ENCODE measurements at places on chromosomes 7 and 10. TPM values are rescaled to one million over a fixed set of nuclear protein-coding genes. Genes with fewer than 3 reads are reported as not detected.

DNA sequence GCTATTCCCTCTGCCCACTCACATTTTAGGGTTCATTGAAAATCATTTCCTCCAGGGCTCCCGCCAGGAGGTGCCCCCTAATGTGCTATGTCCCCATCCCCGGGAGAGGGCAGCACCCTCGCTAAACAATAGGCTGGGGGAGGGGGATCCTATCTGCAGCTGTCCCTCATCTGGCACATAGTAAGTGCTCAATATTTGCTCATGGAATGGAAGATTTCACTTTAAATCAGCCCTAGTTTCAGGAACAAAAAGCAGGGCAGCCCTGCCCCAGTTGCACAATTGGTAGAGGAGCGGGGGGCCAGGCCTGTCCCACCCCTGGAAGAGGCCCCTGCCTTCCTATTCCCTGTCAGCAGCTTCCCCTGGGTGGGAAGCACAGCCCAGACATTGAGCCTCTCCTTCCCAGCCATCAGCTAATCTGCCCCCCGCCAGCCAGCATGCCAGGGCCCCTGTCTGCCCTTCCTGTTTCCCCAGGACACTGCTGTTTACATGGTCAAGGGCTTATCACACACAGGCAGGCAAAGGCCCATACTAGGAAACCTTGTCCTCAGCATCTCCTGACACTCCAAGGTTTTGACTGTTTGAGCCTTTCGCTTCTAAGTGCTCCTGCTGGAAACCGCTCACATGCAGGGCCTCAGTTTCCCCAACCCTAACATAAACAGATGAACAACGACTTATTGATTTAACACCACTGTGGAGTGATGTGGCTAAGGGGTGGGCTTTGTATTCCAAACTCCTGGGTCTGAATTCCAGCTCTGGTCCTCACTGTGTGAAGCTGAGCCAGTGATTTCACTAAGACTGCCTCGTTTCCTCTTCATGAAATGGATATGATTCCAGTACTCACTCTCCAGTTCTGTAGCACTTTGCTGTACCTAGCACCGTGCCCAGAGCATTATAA, 130.7 kb upstream of the ZMIZ1 start:
- no peak for DNase-seq
- H3K4me1 ChIP-seq: no peaks in the 10 kb centered on the region
- H3K4me3 ChIP-seq: no peak overlapping the region
- no peaks in the 10 kb centered on the region for H3K36me3 ChIP-seq

DNA sequence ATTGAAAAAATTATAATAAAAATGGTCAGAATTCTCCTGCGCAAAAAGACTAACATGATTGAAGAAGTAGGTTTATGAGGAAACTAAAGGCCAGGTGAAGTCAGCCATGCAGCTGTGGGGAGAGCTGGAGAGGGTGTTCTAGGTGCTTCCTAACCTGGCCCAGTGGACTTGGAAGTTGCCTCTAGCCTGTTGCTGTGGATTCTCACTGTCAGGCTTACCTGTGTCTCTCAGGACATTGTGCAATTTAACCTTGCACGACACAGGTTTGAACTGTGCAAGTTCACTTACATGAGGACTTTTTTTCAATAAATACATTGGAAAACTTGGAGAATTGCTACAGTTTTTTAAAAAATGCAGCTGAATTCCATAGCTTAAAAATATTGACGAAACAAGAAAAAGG, 266.4 kb downstream of the CXCL12 start:
- DNase-seq: no peak
- no peak overlapping the region for H3K4me3 ChIP-seq
- H3K36me3 ChIP-seq: peaks cover 5% of the 10 kb centered on the region
- H3K4me1 ChIP-seq: no peaks in the 10 kb centered on the region
- H3K27me3 ChIP-seq: peaks cover 44% of the 10 kb centered on the region

- peaks cover 5% of the 10 kb centered on the region for H3K4me1 ChIP-seq
- H3K27me3 ChIP-seq: no peaks in the 10 kb centered on the region
- H3K36me3 ChIP-seq: no peaks in the 10 kb centered on the region
Observed at GRCh38 chr10:96971324-96971723, 139.2 kb downstream of the LCOR start.

DNA sequence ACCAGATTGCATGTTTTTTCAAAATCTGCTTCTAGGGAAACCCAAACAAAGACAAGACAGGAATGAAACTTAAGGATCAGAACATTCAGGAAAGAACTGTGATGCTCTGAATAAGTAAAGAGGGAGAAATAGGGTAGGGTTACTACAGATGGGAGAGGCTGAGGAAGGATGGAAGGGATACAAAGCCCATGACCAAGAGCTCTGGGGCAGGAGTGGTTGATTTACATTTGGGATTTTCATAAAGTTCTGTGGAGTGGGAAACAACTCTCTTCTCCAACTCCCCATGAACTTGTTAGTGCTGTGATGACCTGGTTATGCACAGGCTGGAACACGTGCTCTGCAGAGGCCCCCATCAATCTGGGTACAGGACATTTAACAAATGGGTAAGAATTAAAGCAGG, 216.0 kb upstream of the KLF14 start:
- no peaks in the 10 kb centered on the region for H3K27me3 ChIP-seq
- peaks cover 52% of the 10 kb centered on the region for H3K4me1 ChIP-seq
- DNase-seq: no peak
- H3K4me3 ChIP-seq: no peak overlapping the region

The TBXAS1 gene
- 104 TPM for total RNA-seq

DNA sequence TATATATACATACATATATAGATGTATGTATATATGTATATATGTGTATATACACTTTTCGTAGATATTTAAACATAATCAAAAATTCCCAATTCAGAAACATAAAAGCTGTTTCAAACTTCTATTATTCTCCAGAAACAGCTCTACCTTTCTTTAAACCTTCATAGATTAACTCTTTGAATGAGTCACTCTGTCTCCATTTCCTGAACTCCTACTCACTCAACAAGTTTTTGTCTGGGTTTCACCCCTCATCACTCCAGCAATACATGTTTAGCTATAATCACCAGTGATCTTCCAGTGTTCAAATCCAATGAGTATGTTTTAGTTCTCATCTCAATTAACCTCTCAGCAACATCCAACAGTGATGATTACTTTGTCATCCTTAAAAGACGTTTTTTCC, 9.6 kb downstream of the DGKB start:
- H3K36me3 ChIP-seq: no peaks in the 10 kb centered on the region
- H3K4me3 ChIP-seq: no peak overlapping the region
- H3K27me3 ChIP-seq: no peaks in the 10 kb centered on the region
- H3K4me1 ChIP-seq: no peaks in the 10 kb centered on the region
- H3K27ac ChIP-seq: no peak overlapping the region

DNA sequence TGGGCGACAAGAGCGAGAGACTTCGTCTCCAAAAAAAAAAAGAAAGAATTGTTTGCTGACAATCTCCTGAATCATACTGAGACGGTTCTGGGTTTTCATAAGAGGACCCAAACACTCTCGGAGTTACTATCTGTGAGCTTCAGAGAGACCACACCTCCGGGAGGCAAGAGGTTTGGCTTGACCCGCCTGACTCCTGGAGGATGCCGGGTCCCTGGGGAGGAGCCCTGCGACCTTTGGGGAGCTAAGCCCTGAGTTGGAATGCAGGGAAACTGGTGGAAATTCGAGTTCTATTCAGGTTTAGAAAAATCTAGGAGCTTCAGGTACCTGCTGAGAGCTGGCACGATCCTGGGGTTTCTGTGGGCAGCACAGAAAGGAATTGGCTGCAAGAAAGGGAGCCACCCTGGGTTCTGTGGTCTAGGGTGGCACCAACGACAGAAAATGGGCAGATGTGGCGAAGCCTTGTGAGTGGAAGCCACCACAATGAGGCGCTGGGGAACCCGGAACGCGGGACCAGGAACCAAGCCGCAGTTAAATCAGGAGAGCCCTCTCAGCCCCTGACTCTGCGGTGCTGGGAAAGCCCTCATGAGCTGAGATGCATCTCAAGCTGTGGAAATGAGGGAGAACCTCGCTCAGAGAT, 21.9 kb upstream of the GATAD1 start:
- H3K36me3 ChIP-seq: no peaks in the 10 kb centered on the region
- peaks cover 16% of the 10 kb centered on the region for H3K27me3 ChIP-seq
- no peak for DNase-seq

- no peak overlapping the region for H3K4me3 ChIP-seq
- no peak overlapping the region for H3K27ac ChIP-seq
- DNase-seq: no peak
- H3K4me1 ChIP-seq: no peaks in the 10 kb centered on the region
- no peaks in the 10 kb centered on the region for H3K36me3 ChIP-seq
Observed at GRCh38 chr10:29849126-29849833, 210.1 kb downstream of the JCAD start.

The GRM3 gene
- not detected for total RNA-seq

The LIPN gene
- total RNA-seq: not detected

The CCDC3 gene
- not detected for total RNA-seq

GRCh38 chr10:11886851-11887250, 63.7 kb downstream of the PROSER2 start:
- H3K27me3 ChIP-seq: no peaks in the 10 kb centered on the region
- DNase-seq: no peak
- peaks cover 11% of the 10 kb centered on the region for H3K4me1 ChIP-seq
- H3K27ac ChIP-seq: no peak overlapping the region
- no peaks in the 10 kb centered on the region for H3K36me3 ChIP-seq
- no peak overlapping the region for H3K4me3 ChIP-seq

DNA sequence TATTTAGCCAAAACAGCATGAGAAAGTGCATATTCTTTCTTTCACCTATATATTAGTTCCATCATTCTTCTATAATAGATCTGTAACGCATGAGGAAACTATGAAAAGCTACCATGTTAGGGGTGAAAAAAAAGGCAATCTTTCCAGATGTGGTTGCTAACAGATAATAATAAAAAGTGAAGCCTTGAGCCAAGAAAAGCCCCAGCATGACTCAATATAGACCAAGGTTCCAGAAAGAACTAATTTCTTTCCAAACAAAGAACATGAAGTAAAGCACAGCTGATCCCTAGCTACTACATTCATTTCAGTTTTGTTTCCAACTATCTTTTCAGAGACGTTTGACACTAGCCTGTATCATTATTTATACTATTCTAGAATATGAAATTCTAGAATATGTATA, 16.4 kb downstream of the ARL4A start:
- peaks cover 6% of the 10 kb centered on the region for H3K36me3 ChIP-seq
- H3K4me1 ChIP-seq: no peaks in the 10 kb centered on the region
- no peak for DNase-seq
- no peaks in the 10 kb centered on the region for H3K27me3 ChIP-seq
- H3K4me3 ChIP-seq: no peak overlapping the region

The AKR1C3 gene
- 3.8 TPM for total RNA-seq

All from natural killer cell treated with Interleukin-12 subunit alpha and Interleukin-12 subunit beta and Interleukin-15 and Interleukin-18, amount 100 ng/mL, for 72 hours (primary cell).